ENCODE measurements at places on chromosomes 12 and 14. TPM values are rescaled to one million over a fixed set of nuclear protein-coding genes. Genes with fewer than 3 reads are reported as not detected.

GRCh38 chr14:61630399-61631044, 64.8 kb upstream of the HIF1A start:
- no peak overlapping the region for H3K4me3 ChIP-seq
- H3K27me3 ChIP-seq: no peaks in the 10 kb centered on the region
- H3K27ac ChIP-seq: no peak overlapping the region
- no peaks in the 10 kb centered on the region for H3K36me3 ChIP-seq
- no peak for DNase-seq

DNA sequence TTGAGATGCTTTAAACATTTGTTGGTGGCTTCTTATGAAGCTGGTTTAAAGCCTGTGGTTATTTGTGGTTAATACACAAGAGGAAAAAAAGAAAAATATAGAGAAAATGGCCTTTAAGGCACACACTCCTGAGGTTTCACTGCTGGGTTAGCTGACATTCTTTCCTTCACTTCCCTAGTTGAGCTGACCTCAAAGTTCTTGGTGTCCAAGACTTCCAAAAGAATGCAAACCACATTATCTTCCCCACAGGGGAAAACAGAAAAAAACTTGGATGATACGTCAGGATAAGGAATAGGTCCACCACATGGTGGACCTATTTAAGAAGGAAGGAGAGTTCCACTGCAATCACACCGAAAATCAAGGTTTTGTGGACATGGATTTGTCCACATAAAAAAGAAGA, 94.3 kb downstream of the SLC25A21 start:
- H3K4me1 ChIP-seq: no peaks in the 10 kb centered on the region
- H3K4me3 ChIP-seq: no peak overlapping the region
- DNase-seq: no peak
- no peak overlapping the region for H3K27ac ChIP-seq
- no peaks in the 10 kb centered on the region for H3K27me3 ChIP-seq

The SLC41A2 gene
- total RNA-seq: 90.9 TPM

- no peak overlapping the region for H3K27ac ChIP-seq
- H3K27me3 ChIP-seq: no peaks in the 10 kb centered on the region
- DNase-seq: no peak
- no peaks in the 10 kb centered on the region for H3K36me3 ChIP-seq
Measured at GRCh38 chr12:22271023-22271422, 63.5 kb downstream of the ST8SIA1 start.

- H3K36me3 ChIP-seq: no peaks in the 10 kb centered on the region
- H3K4me3 ChIP-seq: no peak overlapping the region
- DNase-seq: no peak
- H3K27ac ChIP-seq: no peak overlapping the region
- no peaks in the 10 kb centered on the region for H3K27me3 ChIP-seq
- H3K4me1 ChIP-seq: no peaks in the 10 kb centered on the region
Measured at GRCh38 chr12:124804011-124804621, 59.5 kb downstream of the SCARB1 start.

GRCh38 chr12:109721276-109721675, 7.7 kb downstream of the FAM222A start:
- no peak overlapping the region for H3K27ac ChIP-seq
- H3K27me3 ChIP-seq: no peaks in the 10 kb centered on the region
- DNase-seq: no peak
- no peak overlapping the region for H3K4me3 ChIP-seq

The CERS5 gene
- 19.4 TPM for total RNA-seq

- no peak overlapping the region for H3K4me3 ChIP-seq
- H3K36me3 ChIP-seq: no peaks in the 10 kb centered on the region
- no peak for DNase-seq
- no peak overlapping the region for H3K27ac ChIP-seq
- no peaks in the 10 kb centered on the region for H3K4me1 ChIP-seq
- no peaks in the 10 kb centered on the region for H3K27me3 ChIP-seq
Measured at GRCh38 chr14:44662250-44662891, 155.3 kb upstream of the FSCB start.

GRCh38 chr14:59245809-59246295, 57.4 kb downstream of the DAAM1 start:
- no peaks in the 10 kb centered on the region for H3K36me3 ChIP-seq
- H3K27me3 ChIP-seq: no peaks in the 10 kb centered on the region
- H3K4me3 ChIP-seq: no peak overlapping the region
- no peak overlapping the region for H3K27ac ChIP-seq
- H3K4me1 ChIP-seq: no peaks in the 10 kb centered on the region
- no peak for DNase-seq

- no peaks in the 10 kb centered on the region for H3K4me1 ChIP-seq
- H3K36me3 ChIP-seq: no peaks in the 10 kb centered on the region
- H3K27me3 ChIP-seq: no peaks in the 10 kb centered on the region
- peak; percentile 35 for DNase-seq
- no peak overlapping the region for H3K4me3 ChIP-seq
Measured at GRCh38 chr14:100268591-100269207, 29.8 kb downstream of the YY1 start.

The FGF23 gene
- not detected for total RNA-seq

GRCh38 chr12:105083551-105084105, 630 bp downstream of the ALDH1L2 start:
- no peaks in the 10 kb centered on the region for H3K27me3 ChIP-seq
- peak; percentile 30 for DNase-seq
- peaks cover 8% of the 10 kb centered on the region for H3K4me1 ChIP-seq
- peak overlapping the region; percentile 33 for H3K27ac ChIP-seq
- H3K4me3 ChIP-seq: peak overlapping the region; percentile 51
- no peaks in the 10 kb centered on the region for H3K36me3 ChIP-seq

DNA sequence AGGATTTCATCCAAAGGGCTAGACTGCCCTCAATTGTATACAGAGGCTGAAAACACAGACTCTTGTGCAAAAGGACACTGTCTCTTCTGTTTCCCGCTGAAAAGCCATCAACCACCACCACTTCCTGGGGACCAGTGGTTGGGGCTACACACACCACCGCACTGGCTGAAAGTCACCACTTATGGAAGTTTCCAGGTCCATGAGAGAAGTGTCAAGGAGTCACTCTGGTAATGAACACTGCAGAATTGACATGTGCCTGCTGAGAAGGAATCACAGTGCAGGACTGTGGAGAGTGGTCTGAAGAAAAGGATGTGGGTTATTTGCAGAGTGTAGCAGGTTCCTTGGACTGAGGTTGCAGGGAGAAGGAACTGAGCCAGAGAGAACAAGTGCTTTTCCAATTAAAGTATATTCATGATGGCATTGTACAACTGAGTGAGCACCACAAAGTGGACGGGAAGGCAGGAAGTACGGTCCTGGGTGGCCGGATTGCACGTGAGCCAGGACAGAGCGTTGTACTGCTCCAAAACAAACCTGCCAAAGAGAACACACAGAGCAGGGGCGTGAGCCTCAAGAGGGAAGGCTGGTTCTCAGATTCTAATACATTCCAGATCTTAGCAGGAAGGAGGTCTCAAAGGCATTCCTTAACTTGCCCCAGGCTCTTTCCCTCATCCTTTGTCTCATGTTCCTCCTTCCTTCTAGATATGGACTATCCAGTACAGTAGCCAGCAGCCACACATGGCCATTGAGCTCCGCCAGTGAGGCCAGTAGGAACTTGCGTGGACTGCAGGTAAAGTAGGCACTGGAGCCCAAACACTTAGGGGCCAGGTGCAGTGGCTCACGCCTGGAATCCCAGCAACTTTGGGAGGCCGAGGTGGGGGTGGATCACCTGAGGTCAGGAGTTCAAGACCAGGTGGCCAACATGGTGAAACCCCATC, 316.4 kb downstream of the MED13L start:
- peaks cover 20% of the 10 kb centered on the region for H3K36me3 ChIP-seq
- DNase-seq: no peak
- no peak overlapping the region for H3K27ac ChIP-seq
- H3K27me3 ChIP-seq: no peaks in the 10 kb centered on the region
- H3K4me1 ChIP-seq: no peaks in the 10 kb centered on the region
- no peak overlapping the region for H3K4me3 ChIP-seq

- peaks cover 93% of the 10 kb centered on the region for H3K27me3 ChIP-seq
- no peak for DNase-seq
- no peaks in the 10 kb centered on the region for H3K36me3 ChIP-seq
- H3K4me1 ChIP-seq: no peaks in the 10 kb centered on the region
Measured at GRCh38 chr12:113473942-113474341, 2.3 kb upstream of the LHX5 start.

DNA sequence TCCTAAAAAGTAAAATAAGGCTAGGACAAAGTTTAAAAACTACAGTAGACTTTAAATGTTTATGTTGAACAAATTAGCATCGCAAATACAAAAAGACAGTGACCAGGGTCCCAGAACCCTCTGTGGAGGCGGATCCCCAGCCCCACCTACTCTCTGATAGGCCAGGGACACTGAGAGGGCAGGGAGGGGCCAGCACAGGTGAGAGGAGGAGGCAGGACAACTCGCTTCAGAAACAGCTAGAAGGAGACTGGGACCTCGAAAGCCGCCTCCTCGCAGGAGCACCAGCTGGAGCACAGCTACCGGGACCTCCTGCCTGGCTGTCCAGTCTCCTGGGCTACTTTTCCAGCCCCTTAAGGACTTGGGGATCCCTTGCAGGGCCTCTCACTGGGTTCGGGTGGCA, 992 bp downstream of the DNAH10 start:
- H3K36me3 ChIP-seq: no peaks in the 10 kb centered on the region
- no peak overlapping the region for H3K27ac ChIP-seq
- H3K27me3 ChIP-seq: no peaks in the 10 kb centered on the region
- H3K4me3 ChIP-seq: peak overlapping the region; percentile 58
